PC-3 (cell line): ENCODE measurements at places on chromosomes 3 and 15. TPM values are rescaled to one million over a fixed set of nuclear protein-coding genes. Genes with fewer than 3 reads are reported as not detected.

Gene HIGD2B
- 0.11 TPM in 1 of 2 replicates, not detected in the other for total RNA-seq

Gene CAPN3
- total RNA-seq: 0.40 TPM in 1 of 2 replicates, not detected in the other

Gene PLIN1
- total RNA-seq: 1.0 and 1.3 TPM in 2 replicates

Gene NR1I2
- 0.04 TPM in 1 of 2 replicates, not detected in the other for total RNA-seq

Gene SERPINI1
- total RNA-seq: 0.52 and 1.3 TPM in 2 replicates

Gene MTMR10
- total RNA-seq: 7.6 and 9.7 TPM in 2 replicates
